HFFc6 (cell line): ENCODE measurements at places on chromosomes 3 and 15.

DNA sequence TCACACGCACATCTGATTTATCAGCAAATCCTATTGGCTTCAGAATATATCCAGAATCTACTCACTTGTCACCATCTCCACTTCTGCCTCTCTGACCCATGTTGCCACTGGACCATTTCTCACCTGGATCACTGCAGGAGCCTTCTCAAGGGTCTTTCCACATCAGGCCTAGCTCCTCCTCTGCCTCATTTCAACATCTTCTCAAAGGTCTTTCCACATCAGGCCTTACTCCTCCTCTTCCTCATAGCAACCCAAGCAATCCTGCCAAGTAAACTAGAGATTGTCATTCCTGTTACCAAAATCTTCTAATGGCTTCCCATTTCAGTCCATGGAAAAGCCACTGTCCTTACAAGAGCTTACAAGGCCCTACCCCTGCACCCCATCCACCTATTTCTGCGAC, 18.0 kb upstream of the DUT start:
- no peak for DNase-seq

DNA sequence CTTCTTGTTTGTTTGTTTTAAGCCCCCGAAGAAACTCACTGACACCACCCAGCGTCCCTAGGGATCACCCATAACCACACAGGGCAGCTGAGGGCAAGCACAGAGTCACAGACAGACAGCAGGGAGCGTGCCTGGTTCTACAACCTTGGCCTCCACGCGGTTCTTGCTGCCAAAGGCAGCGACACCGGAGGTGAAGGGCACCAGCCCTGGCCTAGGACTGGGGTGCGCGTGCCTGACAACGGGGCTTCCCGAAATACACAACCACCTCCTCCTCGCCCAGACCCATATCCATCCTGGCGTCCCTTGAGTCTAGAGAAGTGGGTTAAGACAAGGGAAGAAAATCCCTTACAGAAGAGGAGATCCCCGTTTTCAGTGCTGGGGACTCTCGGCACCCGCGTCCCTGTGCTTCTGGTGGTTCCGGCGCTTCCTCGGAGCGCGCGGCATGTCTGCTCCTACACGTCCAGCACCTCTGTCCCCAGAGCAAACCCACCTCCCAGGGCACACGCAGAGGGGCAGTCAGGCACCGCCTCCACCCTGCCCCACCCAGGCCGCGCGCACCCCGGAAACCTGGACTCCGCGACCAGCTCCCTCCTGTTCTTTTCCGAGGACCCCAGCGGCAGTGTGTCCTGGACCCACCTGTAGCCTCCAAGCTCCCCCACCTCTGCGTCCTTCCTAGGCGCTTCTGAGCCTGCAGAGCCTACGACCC, 911 bp downstream of the RFTN1 start:
- no peaks in the 10 kb centered on the region; the same call in 1 of the 2 replicates for H3K27me3 ChIP-seq
- H3K27ac ChIP-seq, result peak overlapping the region; percentile 92
- DNase-seq, result no peak
- H3K4me3 ChIP-seq, result peak overlapping the region; percentile 98
- H3K36me3 ChIP-seq, result peaks cover 3% of the 10 kb centered on the region; the same call in 1 of the 2 replicates

DNA sequence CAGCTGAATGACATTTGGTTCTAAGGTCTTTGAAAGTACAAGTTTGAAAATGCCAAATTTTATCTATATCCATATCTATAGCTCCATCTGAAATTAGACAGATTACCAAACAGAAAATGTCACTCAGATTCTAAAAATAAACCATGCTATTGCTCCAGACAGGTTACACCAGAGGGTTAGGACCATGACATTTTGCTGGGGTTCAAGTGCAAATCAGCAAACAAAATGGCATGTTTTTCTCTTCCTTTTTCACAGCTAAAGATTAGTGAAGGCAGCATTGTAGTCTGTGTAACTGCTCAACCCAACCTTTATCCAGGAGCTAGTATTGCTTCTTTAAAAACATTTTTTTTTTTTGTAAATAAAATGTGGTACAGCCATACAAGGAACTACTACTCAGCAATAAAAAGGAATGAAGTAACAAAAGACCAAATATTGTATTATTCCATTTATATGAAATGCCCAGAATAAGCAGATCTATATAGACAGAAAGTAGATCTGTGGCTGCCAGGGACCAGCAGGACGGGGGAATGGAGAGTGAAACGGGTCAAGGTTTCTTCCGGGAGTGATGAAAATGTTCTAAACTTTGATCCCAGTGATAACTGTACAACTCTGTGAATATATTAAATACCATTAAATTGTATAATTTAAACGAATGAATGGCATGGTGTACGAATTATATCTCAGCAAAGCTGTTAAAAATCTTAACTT, 18.2 kb downstream of the VGLL4 start:
- no peak for DNase-seq
- peaks cover 43% of the 10 kb centered on the region for H3K36me3 ChIP-seq
- no peak overlapping the region; the same call in 1 of the 2 replicates for H3K27ac ChIP-seq
- peaks cover 90% of the 10 kb centered on the region for H3K4me1 ChIP-seq
- H3K4me3 ChIP-seq, result no peak overlapping the region
- peaks cover 1% of the 10 kb centered on the region for H3K27me3 ChIP-seq

DNA sequence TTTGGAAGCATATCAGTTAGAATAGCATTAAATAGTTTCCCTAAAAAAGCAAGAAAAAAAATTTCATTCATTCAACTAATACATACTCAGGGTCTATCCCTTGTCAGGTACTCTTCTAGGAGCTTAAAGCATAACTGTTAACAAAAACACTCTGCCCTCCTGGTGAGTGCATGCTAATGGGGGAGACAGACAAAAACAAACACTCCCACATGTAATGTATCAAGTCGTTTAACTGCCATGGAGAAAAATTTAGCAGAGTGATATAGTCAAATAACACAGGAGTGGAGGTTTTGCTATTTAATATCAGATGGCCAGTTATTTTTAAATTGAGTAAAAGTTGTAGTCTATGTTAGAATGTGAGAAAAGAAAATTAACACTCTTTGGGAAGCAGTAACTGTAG, 254.5 kb upstream of the RARB start:
- H3K4me1 ChIP-seq, result no peaks in the 10 kb centered on the region
- H3K4me3 ChIP-seq, result no peak overlapping the region
- DNase-seq, result no peak
- H3K27ac ChIP-seq, result no peak overlapping the region

DNA sequence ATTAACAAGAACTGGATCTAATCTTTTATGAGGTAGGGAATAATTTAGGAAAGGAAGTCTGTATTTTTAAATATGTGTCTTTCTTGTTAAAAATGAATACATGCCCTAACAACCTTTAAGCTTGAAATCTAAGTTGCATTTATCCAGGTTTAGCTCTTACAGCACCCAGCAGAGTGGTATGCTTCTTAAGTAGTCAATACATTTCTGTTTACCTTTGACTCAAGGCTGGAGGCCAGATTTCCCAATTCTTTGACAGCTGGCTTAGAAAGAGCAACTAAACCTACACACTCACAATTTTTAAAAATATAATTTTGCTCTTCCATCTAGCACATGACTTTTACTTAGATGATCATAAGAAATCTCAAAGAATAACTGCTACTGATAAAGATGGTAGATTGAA, 148.9 kb downstream of the DPH6 start:
- H3K4me3 ChIP-seq, result no peak overlapping the region
- peaks cover 16% of the 10 kb centered on the region for H3K4me1 ChIP-seq
- no peaks in the 10 kb centered on the region for H3K36me3 ChIP-seq
- H3K27ac ChIP-seq, result no peak overlapping the region

DNA sequence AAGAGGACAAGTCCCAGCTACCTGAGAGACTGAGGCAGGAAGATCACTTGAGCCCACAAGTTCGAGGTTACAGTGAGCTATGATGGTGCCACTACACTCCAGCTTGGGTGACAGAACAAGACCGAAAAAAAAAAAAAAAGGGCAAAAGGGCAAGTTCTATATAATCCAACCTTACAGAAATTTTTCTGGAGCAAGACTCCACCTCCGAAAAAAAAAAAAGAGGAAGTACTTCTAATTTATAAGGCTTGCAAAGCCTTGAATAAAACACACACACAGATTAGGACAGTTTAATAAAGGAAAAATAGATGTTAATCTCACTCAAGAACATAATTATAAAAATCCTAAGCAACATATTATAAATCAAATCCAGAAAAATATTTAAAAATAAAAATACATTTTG, 14.4 kb upstream of the XYLB start:
- no peak overlapping the region for H3K4me3 ChIP-seq
- H3K4me1 ChIP-seq, result peaks cover 38% of the 10 kb centered on the region
- H3K36me3 ChIP-seq, result peaks cover 3% of the 10 kb centered on the region
- H3K27ac ChIP-seq, result no peak overlapping the region

DNA sequence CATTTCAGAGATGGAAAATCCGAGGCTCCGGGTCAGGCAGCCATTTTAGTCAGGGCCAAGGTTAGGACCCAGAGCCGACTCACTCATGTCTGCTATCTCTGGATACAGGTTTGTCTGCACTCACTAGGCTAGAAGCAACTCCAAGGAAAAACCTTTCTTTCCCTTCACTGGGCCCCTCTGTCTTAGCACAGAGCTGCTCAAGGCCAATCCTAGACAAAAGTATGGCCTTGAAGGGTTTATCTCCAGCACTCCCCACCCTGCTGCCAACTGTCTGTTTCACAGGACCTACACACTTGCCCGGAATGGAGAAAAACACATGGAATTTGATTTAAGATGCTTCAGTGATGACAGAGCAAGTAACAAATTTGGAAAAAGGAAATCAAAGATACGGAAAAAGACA, 25.6 kb downstream of the ACAN start:
- H3K27me3 ChIP-seq, result peaks cover 30% of the 10 kb centered on the region
- peaks cover under 1% of the 10 kb centered on the region; the same call in 1 of the 2 replicates for H3K4me1 ChIP-seq
- no peak overlapping the region for H3K4me3 ChIP-seq
- no peak overlapping the region for H3K27ac ChIP-seq

- no peak overlapping the region for H3K27ac ChIP-seq
- H3K4me1 ChIP-seq, result no peaks in the 10 kb centered on the region
- H3K36me3 ChIP-seq, result no peaks in the 10 kb centered on the region
- no peak overlapping the region for H3K4me3 ChIP-seq
- H3K27me3 ChIP-seq, result peaks cover 42% of the 10 kb centered on the region
- no peak for DNase-seq
Measured at GRCh38 chr3:127997961-127998360, 54.3 kb upstream of the SEC61A1 start.

DNA sequence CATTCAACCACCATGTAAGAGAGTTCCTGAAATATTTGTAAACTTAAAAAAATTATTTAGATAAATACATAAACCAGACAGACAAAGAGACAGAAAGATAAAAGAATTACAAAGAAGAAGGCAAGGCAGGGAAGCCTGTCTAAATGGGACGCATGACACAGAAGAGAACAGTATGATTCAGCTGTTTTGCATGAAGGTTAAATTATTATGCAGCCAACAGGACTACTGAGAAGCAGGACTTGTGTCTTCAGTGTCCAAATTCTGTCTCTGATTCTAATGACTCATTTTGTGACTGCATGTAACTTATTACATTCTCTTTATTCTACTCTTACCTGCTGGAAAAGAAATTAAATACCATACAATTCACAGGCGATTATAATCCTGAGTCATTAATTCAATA, 340.4 kb upstream of the KCNMB2 start:
- H3K27me3 ChIP-seq, result no peaks in the 10 kb centered on the region
- no peaks in the 10 kb centered on the region for H3K36me3 ChIP-seq
- H3K4me1 ChIP-seq, result peaks cover 40% of the 10 kb centered on the region
- H3K27ac ChIP-seq, result peak overlapping the region; percentile 65

- H3K27ac ChIP-seq, result no peak overlapping the region
- no peak overlapping the region for H3K4me3 ChIP-seq
- no peak for DNase-seq
Measured at GRCh38 chr15:73370151-73370550, 1.4 kb upstream of the HCN4 start.

- DNase-seq, result no peak
- H3K27me3 ChIP-seq, result no peaks in the 10 kb centered on the region
- H3K36me3 ChIP-seq, result peaks cover 40% of the 10 kb centered on the region
- peaks cover 34% of the 10 kb centered on the region for H3K4me1 ChIP-seq
- peak overlapping the region; percentile 87 for H3K4me3 ChIP-seq
Measured at GRCh38 chr15:58628206-58628947, 121.1 kb downstream of the ADAM10 start.

GRCh38 chr3:108202834-108203233, 19.4 kb downstream of the IFT57 start:
- peak; percentile 78 for DNase-seq
- no peak overlapping the region; the same call in 1 of the 2 replicates for H3K4me3 ChIP-seq
- peak overlapping the region; percentile 88 for H3K27ac ChIP-seq

GRCh38 chr15:31393444-31394091, 66.9 kb downstream of the KLF13 start:
- peaks cover 22% of the 10 kb centered on the region for H3K4me1 ChIP-seq
- H3K36me3 ChIP-seq, result peaks cover 8% of the 10 kb centered on the region
- H3K27me3 ChIP-seq, result no peaks in the 10 kb centered on the region; the same call in 1 of the 2 replicates
- no peak overlapping the region for H3K27ac ChIP-seq
- no peak overlapping the region for H3K4me3 ChIP-seq
- no peak for DNase-seq

GRCh38 chr3:123840961-123841360, 43.2 kb downstream of the MYLK start:
- H3K4me1 ChIP-seq, result peaks cover 92% of the 10 kb centered on the region
- peaks cover 89% of the 10 kb centered on the region for H3K36me3 ChIP-seq
- no peak overlapping the region for H3K4me3 ChIP-seq
- no peak for DNase-seq
- H3K27ac ChIP-seq, result peak overlapping the region; percentile 66
- H3K27me3 ChIP-seq, result no peaks in the 10 kb centered on the region; the same call in none of the 2 replicates

- H3K36me3 ChIP-seq, result no peaks in the 10 kb centered on the region
- H3K27me3 ChIP-seq, result peaks cover 4% of the 10 kb centered on the region; the same call in 1 of the 2 replicates
- DNase-seq, result no peak
- no peak overlapping the region for H3K4me3 ChIP-seq
- no peaks in the 10 kb centered on the region for H3K4me1 ChIP-seq
- no peak overlapping the region for H3K27ac ChIP-seq
Measured at GRCh38 chr3:82055792-82056191, 294.3 kb upstream of the GBE1 start.

DNA sequence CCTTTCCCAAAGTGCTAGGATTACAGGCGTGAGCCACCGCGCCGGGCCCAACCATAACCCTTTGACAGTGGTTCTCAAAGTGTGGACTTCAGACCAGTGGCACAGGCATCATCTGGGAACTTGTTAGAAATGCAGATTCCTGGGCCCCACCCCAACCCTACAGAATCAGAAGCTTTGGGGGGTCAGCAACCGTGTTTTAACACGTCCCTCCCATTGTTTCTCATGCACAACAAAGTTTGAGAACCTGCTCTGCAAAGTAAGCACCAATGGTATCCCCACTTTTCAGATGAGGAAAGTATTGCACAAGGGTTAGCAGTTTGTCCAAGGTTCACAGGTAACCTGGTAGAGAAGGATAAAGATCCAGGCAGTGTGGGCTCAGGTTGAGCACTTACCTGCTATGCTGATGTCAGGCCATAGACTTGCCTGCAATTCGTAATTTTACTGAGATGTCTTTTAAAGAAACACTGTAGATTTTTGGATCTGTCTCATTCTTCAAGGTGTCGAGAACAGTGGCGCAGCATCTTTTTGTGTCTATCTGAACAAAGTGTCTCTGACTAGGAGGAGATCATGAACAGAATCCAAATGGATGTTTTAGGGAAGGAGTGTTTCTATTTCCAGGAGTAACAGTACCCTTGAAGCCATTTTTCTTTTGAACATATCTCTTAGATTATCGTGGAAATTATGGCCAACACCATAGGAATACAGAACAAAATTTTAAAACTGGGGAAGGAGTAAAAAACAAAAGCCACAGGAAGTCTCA, 2.5 kb downstream of the GXYLT2 start:
- peaks cover 12% of the 10 kb centered on the region for H3K27me3 ChIP-seq
- peak overlapping the region; percentile 68 for H3K4me3 ChIP-seq
- peak overlapping the region; percentile 86 for H3K27ac ChIP-seq
- H3K4me1 ChIP-seq, result peaks cover 65% of the 10 kb centered on the region
- H3K36me3 ChIP-seq, result no peaks in the 10 kb centered on the region
